Hematopoietic multipotent progenitor cell treated with erythropoietin and hydrocortisone succinate and interleukin-3 and kit ligand, for 15 days (in vitro differentiated cells): ENCODE measurements at places on chromosomes 5 and 9.

DNA sequence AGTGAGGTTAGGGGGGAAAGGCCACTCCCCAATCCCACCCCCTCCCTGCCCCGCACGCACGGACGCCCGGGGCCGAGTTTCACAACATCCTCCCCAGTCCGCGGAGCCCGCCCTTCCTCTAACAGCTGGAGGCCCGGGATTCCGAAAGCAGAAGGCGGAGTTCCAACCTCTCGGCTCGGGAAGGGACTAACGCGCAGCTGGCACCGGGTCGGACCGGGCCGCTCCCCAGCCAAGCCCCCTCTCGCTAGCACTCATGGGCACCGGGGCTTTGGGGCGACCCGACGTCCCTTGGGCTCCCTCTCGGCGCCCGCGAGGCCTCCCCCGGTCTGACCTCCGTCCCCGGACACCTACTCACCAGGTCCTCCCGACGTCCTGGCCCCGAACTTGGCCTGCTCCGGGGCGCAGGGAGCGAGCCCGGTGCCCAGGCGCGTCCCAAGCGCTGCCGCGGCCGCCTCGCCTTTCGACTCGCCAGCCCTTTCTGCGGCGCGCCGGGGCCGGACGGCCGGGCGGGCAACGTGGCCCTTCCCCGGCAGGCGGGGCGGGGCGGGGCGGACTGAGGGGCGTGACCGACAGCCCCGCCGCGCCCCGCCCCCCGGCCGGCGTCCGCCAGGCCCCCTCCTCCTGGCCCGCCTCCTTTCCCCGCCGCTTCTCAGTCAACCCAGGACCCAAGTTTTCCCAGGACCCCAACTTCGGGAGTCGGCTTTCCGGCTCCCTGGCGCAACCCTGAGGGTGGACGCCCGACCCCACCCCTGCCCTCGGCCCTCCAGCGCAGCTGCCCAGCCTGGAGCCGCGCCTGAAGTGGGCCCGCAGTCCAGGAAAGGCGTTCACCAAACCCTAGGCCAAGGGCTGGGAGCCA lies at the start of gene MGAT1:
Gene MGAT1 (minus strand): TSS at position 482 of the 856 bp plus-strand sequence. CDS start 9,835 bp downstream, outside the sequence.
- DNase-seq, result peak; percentile 79

GRCh38 chr5:119476341-119476740 lies 24.0 kb downstream of the HSD17B4 start:
- no peak for DNase-seq

DNA sequence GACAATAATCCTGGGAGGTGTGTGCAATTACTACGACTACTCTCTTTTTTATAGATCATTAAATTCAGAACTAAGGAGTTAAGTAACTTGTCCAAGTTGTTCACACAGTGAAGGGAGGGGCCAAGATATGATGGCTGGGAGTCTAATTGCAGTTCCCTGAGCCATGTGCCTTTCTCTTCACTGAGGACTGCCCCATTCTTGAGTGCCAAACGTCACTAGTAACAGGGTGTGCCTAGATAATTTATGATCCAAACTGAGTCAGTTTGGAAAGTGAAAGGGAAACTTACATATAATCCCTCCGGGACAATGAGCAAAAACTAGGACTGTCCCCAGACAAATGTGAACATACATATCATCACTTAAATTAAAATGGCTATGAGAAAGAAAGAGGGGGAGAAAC lies 20.2 kb downstream of the IL7R start:
- DNase-seq, result no peak

DNA sequence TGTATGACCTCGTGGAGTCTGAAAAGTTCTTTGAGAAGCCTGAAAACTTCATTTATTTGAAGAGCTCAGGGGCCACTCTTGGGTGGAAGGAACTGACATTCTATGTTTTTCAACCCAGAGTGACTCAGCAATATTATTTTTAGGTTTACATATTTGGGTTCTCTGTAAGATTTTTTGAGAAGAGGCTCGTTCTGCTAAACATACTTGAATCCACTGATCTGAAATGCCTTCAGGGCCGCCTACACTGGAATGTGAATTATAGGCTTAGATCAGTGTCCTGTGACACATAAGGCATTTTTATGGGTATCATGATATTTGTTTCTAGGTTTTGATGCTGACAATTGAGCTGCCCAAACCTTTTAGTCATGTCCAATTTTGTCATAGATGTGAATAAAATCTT lies 86.2 kb downstream of the PSAT1 start:
- DNase-seq, result no peak

- no peak for DNase-seq
Measured at GRCh38 chr5:172429201-172429940, 25.0 kb downstream of the SH3PXD2B start.

DNA sequence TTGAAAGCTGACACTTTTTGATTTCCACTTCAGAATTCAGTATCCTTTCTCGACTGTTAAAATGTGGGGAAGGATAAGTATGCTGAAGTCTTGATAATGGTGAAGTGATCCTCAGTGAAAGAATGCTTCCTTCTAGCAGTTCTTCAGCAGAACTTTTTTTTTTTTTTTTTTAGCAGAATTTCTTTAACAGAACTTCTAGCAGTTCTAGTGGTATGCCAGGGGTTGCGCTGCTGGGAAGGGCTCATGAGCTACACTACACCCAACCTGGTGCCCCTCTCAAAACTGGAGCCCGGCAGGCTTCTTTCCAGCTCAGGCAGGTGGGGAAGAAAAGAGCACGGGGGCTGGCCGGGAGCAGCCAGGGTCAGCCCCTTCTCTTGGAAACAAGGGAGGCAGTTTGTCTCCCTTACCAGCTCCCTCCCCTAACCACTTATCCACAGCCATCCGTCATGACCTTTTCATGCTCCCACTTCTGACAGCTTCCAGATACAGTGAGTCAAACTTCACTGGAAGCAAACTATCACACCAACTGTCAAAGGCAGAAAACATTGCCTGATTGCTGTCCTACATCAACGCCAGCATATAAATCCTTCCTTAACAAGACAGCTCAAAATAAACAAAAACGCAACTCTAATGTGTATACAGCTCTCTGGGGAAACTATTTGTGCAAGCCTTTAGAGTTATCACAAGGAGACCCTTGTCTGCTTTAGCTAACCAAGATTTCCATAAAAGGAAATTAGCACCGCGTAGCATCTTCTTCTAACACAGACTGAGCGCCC lies 211.5 kb downstream of the GAPVD1 start:
- no peak for DNase-seq

GRCh38 chr5:179668391-179668790 lies 12.4 kb downstream of the CBY3 start:
- peak; percentile 62 for DNase-seq

DNA sequence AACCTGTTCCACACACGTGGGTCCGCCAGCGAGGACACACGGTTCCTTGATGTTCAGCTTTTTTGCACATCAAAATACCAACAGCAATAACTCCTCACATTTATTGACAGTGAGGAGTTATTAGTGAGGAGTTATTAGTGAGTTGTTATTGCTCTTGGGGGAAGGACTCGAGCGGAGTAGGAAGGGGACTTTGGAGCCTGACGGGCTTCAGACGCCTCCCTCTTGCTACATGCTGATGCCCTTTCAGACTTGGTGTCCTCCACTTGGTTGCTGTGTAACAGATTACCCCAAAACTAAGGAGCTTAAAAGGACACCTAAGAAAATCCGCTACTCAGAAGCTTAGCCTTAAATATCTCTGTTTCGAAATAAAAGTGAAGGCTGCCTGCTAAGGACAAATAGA lies 181.9 kb upstream of the MSX2 start:
- no peak for DNase-seq

DNA sequence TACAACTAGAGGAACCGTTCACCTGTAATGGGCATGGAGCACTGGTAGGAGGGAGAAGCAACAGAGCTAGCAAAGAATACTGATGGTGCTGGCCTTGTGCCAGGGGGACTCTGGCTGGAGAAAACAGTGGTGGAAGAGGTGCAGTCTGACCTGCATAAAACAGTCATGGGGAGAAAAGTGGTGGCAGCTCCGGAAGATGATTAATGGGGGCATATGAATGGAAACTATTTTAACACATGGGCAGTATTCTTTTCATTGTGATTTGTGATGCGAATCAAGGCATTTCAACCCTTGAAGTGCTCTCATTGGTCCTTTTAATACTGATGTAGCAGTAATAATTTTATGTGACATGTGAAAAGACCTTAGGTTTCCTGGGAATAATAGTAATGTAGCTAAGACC lies 219.6 kb downstream of the ADAMTS6 start:
- no peak for DNase-seq

DNA sequence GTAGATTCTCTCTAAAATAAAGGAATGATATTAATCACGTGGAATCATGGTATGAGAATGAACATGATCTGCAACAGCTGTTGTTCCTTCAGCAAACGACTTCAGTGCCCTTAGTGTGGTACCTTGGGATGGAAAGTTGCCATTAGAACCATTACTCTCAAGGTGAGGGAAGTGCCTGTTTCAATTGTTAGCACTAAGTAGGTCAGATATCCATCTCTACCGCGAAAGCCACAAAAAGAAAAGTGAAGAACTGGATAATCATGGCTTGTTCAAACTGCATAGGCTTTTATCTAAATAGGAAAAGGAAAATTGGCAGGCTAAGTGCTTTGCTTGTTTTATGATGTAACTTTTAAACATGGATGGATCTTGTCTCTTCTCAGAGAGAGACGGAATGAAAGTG lies 380.7 kb downstream of the MRPS30 start:
- no peak for DNase-seq

DNA sequence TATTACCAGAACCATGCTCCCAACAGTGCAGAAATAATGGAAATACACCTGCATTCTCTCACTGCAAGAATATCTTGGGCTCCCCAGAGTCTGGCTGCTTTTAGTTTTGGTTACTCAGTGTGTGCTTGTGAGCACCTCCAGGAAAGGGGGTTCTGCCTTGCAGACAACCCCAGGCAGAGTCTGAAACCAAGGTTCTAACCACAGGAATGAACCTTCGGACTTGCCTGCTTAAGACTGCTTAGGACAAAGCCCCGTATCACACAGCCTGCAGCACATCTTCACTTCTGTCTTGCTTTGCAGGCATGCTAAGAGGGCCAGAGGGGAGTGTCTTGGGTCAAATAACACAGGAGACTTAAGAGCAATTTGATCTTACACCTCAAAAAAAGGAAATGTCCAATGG lies 94.8 kb upstream of the SPATA31C2 start:
- DNase-seq, result no peak

GRCh38 chr5:51381761-51382474 lies 1.3 kb upstream of the ISL1 start:
- DNase-seq, result no peak

GRCh38 chr5:58481066-58481676 lies 10.1 kb upstream of the GAPT start:
- DNase-seq, result no peak

- DNase-seq, result no peak
Measured at GRCh38 chr5:82816926-82817325, 260.3 kb downstream of the TMEM167A start.

DNA sequence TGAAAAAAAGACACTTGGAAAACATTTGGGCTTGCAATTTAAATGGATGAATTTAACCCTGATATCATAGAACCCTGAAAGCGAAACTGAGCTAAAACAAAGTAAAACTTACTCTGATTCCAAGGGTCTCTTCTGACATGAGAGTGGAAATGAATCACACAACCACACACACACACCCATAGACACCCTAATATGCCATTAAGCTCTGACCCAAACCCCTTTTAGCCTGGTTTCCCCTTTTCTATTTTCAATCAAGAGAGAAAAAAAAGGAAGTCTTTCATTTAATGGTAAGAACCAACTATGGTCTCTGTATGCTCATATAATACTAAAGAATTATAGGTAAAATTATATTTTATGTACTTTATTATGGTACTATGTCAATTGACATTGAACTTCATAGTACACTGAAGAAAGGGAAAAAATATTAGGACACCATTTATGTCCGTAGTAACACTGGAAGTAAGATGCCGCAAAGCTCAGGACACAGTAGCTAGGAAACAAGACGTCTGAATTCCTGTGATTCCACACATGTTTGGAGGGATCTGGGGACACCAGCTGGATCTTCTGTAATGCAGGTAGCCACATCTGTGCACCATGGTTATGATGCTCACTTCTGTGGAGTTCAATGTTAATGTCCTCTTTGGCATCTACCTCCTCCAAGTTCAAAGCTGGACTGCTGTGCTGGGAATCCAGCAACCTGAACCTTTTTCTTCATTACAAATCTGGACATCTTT lies 95.8 kb downstream of the PCSK1 start:
- no peak for DNase-seq

DNA sequence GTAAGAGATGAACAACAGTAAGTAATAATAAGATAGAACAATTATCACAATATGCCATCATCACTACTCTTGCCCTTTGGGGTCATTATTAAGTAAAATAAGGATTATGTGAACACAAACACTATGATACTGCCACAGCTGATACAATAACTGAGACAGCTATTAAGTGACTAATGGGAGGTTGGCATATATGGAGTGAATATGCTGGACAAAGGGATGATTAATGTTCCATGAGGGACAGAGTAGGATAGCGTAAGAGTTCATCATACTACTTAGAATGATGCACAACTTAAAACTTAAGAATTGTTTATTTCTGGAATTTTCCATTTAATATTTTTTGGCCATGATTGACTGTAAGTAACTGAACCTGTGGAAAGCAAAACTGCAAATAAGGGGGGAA lies 16.6 kb downstream of the POU5F2 start:
- DNase-seq, result no peak

DNA sequence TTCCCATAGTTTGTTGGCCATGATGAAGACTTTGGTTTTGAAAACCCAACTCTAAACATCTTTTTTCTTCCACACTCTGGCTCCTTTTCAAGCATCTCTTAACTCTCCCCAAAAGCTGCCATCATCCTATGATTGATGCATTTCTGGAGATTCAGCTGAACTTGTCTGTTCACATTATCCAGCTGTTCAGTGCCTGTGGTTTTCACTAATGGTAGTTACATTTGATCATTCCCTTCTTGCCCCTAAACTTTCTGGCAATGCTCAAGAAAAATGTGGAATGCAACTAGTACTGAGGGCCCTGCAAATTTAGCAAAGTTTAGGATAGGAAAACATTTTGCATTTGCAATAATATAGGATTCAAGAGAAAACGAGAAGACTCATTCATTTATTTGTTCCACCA lies 267.5 kb downstream of the ENC1 start:
- DNase-seq, result no peak

- no peak for DNase-seq
Measured at GRCh38 chr5:83364312-83365299, 106.9 kb upstream of the VCAN start.

DNA sequence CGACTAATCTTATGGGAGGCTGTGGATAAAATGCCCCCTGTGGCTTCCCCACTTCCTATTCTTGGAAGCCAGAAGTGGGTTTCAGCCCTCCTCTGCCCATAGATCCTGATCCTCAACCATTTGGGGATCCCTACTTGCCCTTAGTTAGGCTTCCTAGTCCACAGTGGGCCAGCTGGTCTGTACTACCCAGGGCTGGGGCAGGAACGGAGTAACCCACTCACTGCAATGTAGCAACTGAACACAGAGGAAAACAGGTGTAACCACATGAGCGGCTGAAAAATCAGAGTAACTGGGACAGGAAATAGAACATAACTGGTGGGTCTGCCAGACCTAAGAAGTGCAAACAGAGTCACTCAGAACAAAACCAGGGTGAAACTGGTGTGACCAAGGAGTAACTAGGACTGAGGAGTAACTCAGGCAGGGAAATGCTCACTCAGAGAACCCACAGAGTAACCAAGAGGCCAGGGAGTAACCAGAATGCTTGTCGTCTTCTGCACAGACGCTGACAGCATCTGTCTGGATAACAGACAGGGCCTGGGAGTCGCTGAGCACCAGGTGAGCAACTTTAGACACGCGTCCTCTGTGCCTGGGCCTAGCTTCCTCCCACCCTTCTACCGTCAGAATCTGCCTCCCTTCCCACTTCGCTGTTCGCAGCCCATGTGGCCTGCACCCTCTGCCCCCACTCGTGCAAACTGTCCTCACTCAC lies 1.0 kb downstream of the AQP3 start:
- peak; percentile 35 for DNase-seq
